ENCODE measurements at places on chromosomes 1 and 21. TPM values are rescaled to one million over a fixed set of nuclear protein-coding genes. Genes with fewer than 3 reads are reported as not detected.

KIAA1614 gene
- total RNA-seq, result 2.1 TPM

HS2ST1 gene
- total RNA-seq, result 21.3 TPM

SLC9C2 gene
- total RNA-seq, result not detected

SMIM11 gene
- total RNA-seq, result 3.0 TPM

ANKRD65 gene
- 0.57 TPM for total RNA-seq

LENEP gene
- not detected for total RNA-seq

RGS5 gene
- total RNA-seq, result 10.8 TPM

PPIAL4G gene
- not detected for total RNA-seq

C1orf167 gene
- total RNA-seq, result not detected

ADAMTS5 gene
- 0.96 TPM for total RNA-seq

NBPF26 gene
- total RNA-seq, result 16.7 TPM

ZFP69B gene
- total RNA-seq, result 1.4 TPM

HJV gene
- total RNA-seq, result not detected

ELF3 gene
- 749 TPM for total RNA-seq

NHLH2 gene
- total RNA-seq, result not detected

MROH7 gene
- total RNA-seq, result 5.5 TPM

ANKRD13C gene
- total RNA-seq, result 22.0 TPM

TACSTD2 gene
- total RNA-seq, result 0.52 TPM

LMX1A gene
- 0.22 TPM for total RNA-seq

LAD1 gene
- total RNA-seq, result 160 TPM

S100A1 gene
- total RNA-seq, result 0.69 TPM

TP73 gene
- total RNA-seq, result 0.29 TPM

PGLYRP4 gene
- not detected for total RNA-seq

FGGY gene
- 12.5 TPM for total RNA-seq

MYOC gene
- 0.62 TPM for total RNA-seq

FCRL5 gene
- 1.8 TPM for total RNA-seq

C1orf115 gene
- total RNA-seq, result 29.4 TPM

TRAF3IP3 gene
- total RNA-seq, result 2.0 TPM

HUNK gene
- 13.0 TPM for total RNA-seq

PLA2G2F gene
- total RNA-seq, result not detected

SZRD1 gene
- total RNA-seq, result 119 TPM

OR2L2 gene
- 0.10 TPM for total RNA-seq

ALX3 gene
- total RNA-seq, result not detected

CA6 gene
- total RNA-seq, result not detected

TDRD10 gene
- 0.67 TPM for total RNA-seq

LAX1 gene
- total RNA-seq, result 1.2 TPM

NEK2 gene
- total RNA-seq, result 9.3 TPM

UBAP2L gene
- total RNA-seq, result 84.8 TPM

TCEANC2 gene
- total RNA-seq, result 4.4 TPM

ACTL8 gene
- 0.13 TPM for total RNA-seq

RSBN1 gene
- total RNA-seq, result 27.4 TPM

Data from colonic mucosa (tissue), 4 donors.